Activated T-cell treated with anti-CD3 and anti-CD28 coated beads, Interleukin-2, amount 50 U/mL, for 24 hours (primary cell): ENCODE measurements at places on chromosomes 5 and 9.

GRCh38 chr5:112217843-112218579 is 201.1 kb downstream of the EPB41L4A start:
- DNase-seq, result no peak

DNA sequence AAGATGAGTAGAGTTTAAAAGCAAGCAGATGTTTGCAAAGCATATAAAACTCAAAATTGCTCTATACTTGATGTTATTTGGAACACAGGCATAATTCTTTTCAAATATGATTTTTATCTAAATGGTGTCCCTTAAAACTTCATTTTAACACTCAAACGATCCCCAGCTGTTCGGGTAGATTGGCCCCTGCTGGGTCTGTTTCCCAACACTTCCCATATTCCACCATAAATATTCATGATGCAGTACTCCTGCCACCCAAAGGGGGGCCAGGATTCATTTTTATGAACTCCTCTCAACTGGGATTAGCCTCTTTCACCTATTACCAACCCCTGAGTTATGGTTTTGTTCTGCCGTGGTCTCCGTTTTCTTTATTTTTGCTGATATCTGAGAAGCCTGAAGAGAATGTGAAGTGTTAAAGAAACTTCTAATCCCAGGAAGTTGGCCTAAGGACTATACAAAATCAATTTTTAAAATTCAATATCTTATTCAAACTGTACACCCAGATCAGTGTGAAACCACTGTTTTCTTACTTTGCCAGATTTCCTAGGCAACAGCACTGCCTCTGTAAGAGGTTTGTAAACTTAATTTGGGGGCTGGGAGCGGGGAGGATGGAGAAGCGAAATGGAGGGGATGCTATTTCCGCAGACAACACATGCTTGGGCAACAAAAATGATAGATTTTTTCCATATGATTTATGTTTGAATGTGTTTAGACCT is 384.1 kb downstream of the DMRT2 start:
- no peak for DNase-seq

- no peak for DNase-seq
Observed at GRCh38 chr5:122576256-122577016, 198.4 kb upstream of the SNX2 start.

DNA sequence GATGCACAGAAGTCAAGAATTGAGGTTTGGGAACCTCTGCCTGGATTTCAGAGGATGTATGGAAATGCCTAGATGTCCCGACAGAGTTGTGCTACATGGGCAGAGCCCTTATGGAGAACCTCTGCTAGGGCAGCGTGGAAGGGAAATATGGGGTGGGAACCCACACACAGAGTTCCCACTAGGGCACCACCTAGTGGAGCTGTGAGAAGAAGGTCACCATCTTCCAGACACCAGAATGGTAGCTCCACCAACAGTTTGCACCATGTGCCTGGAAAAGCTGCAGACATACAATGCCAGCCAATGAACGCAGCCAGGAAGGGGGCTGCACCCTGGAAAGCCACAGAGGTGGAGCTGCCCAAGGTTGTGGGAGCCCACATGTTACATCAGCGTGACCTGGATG is 104.5 kb downstream of the STK32A start:
- DNase-seq, result no peak

DNA sequence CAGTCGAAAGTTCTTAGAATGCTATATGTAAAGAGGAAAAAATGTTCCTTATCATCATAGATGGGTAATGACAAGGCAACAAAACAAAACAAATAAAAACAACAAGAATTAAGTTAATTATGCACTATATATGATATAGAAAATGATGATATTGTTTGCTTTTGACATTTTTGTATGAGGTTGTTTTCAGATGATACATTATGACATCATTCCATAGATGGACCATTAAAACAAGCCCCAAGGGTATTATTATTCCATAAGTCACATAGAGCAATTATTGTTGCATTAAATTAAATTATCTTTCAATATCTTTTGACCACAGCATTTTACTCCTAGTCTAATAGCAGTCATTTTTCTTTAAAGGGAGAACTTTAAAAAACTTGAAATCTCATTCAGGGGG is 56.5 kb upstream of the RICTOR start:
- no peak for DNase-seq

- no peak for DNase-seq
Observed at GRCh38 chr5:1516615-1517601, 6.9 kb downstream of the LPCAT1 start.

GRCh38 chr5:85663708-85664031 is 954.1 kb upstream of the COX7C start:
- DNase-seq, result no peak

DNA sequence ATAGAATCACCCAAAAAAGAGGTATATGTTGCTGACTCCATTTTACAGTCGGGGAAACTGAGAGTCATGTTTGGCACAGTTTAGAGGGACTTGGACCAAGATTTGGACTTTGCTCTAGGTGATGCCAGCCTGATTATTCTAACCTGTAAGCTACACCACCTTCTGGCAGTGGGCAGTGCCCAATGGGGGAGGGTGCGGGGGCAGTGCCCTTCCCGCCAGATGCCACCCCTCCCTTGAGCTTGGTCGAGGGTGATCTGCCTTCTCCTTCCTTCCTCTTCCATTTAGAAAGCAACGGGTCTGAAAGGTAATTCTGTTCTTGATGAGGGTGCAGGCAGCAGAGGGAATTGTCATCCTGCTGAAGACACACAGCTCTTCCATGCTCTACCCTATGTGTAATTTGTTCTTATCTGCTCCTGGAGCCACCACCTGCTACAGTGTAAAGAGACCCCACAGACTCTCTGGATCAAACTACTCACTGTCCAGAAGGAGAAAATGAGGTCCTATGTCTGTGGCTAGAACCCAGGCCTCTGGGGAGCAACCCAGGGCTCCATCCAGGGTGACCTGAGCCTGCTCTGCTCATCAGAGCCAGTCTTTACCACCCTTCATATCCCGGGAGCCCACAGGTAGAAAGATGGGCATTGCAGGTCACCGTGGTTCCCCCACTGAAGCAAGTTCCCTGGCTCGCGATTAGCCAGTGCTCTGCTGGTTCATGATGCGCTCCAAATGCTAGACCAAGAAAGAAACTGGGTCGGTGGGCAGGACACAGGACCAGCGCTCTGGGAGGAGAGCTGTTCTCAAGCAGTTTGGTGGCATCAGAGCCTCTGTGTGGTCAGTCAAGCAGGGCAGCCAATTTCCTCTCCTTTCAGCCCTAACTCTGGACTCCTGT is 156.2 kb downstream of the RGS3 start:
- peak; percentile 17 for DNase-seq

DNA sequence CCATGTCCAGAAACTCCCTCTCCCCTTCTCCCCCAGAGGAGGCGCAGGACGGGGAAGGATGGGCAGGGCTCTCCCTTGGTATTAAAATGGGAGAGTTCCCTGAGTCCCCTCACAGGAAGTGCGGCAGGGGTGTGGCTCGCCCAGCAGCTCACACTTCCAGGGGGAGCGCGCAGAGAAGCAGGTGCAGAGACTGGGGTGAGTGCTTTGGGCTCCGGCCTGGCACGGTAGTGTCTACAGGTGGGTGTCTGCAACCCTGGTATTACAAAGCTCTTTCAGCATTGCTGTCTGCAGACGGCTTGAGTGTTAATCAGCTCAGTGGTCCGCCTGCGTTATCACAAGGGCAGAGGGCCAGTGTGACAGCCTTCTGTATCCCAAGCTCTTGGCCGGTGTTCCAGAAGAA is 114.9 kb upstream of the FBXL7 start:
- DNase-seq, result no peak

- no peak for DNase-seq
Observed at GRCh38 chr5:88870285-88870684, 12.7 kb downstream of the MEF2C start.

- DNase-seq, result no peak
Observed at GRCh38 chr5:15834596-15835245, 334.7 kb downstream of the FBXL7 start.

DNA sequence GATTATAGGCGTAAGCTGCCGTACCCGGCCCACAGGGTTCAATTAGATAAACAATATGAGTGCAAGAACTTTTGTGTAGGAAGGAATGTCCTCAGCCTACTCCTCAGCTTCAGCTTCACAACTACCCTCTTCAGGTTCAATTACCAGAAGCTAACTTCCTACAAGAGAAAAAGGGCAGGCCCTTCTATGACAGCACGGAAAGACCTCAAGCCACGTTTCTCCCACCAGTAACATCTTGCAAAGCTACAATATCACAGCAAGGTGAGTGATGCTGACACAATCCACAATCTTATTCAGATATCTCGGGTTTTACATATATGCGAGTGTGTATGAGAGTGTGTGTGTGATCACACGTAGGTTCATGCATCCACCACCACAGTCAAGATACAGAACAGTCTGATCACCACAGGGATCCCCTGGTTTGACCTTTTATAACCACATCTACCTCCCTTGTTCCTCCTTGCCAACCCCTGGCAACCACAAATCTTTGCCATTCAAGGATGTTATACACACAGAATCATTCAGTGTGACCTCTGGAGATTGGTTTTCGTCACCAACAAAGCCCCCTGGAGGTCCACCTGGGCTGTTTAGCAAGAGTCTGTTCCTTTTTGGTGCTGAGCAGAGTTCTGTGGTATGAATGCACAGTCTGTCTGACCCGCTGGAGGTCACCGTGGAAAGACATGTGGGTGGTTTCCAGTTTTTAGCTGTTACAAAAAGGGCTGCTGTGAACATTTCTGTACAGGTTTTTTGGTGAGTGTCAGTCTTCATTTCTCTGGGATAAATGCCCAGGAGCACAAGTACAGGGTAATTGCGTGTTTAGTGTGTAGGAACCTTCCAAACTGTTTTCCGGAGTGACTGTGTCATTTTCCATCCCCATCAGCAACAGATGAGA is 38.2 kb downstream of the IPPK start:
- DNase-seq, result peak; percentile 21

DNA sequence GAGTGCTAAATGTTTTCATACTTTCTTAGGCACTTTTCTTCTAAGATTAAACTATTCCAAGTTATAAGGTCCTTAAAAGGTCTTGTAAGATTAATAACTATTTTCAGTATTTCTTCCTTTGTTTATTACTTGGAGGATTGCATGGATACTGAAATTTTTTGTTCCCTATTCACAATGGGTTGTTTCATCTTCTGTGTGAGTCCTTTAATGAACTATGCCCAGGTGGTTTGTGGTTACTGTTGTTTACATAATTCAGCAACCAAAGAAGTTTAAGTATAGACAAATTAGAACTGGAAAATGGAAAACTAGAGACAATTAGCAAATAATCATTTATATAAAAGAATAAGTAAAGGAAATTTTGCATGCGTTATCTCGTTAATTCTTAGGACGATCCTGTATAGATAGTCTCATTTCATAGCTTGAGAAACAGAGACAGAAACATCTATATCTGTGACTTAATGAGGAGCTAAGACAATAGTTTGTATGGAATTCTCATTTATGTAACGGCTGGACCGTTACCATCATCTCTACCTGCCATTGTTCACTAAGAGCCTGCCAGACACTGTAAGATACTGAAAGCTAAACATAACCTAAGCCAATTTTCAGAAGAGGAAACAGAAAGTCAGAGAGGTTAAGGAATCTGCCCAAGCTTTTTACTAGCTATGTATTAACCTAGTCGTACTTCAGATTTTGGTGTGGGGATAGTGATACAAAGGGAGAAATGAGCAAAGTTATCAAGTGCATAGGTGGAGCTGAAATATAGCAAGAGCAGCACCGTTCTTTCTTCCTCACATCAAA is 148.2 kb downstream of the PAM start:
- DNase-seq, result no peak

DNA sequence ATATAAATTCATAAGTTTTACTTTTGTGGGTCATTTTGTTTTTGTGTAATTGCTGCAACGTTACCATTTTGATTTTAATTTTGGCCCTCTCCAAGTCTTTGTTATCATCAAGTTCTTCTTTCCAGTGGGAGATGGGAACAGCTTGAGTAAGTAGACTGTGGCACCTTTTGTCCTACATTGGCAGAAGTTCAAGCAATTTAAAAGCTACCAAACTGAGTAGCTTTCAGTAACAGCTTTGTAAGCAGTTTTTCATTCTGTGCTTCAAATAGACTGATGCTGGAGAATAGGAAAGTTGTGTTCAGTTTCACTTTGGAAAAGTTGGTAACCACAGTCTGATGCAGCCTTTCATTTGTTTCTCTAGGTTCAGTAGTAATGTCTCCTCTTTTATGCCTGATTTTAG is 47.8 kb upstream of the TMED7 start:
- no peak for DNase-seq

- no peak for DNase-seq
Observed at GRCh38 chr9:86903734-86904085, 43.6 kb downstream of the GAS1 start.

DNA sequence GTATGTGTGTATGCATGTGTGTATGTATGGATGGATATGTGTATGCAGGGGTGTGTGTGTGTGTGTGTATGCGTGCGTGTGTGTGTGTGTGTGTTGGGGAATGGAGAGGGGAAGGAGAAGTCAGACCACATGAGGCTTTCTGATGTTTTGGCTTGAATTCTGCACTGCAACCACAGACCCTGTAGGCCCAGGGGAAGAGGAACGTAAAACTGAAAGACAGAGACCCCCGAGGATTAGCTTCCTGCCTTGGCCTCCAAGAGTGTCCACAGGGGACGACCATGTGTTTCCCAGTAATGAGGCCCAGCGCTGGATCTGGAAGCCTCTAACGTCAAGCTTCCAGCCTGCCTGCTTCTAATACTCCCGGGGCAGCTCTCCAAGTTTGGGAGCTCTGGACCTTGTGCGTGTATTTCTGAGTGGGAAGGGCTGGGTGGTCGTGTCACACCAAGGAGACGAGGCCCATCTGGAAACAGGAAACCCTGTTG is 5.8 kb downstream of the DCANP1 start:
- DNase-seq, result peak; percentile 18

GRCh38 chr5:179869101-179869500 is 10.5 kb upstream of the MRNIP start:
- no peak for DNase-seq

DNA sequence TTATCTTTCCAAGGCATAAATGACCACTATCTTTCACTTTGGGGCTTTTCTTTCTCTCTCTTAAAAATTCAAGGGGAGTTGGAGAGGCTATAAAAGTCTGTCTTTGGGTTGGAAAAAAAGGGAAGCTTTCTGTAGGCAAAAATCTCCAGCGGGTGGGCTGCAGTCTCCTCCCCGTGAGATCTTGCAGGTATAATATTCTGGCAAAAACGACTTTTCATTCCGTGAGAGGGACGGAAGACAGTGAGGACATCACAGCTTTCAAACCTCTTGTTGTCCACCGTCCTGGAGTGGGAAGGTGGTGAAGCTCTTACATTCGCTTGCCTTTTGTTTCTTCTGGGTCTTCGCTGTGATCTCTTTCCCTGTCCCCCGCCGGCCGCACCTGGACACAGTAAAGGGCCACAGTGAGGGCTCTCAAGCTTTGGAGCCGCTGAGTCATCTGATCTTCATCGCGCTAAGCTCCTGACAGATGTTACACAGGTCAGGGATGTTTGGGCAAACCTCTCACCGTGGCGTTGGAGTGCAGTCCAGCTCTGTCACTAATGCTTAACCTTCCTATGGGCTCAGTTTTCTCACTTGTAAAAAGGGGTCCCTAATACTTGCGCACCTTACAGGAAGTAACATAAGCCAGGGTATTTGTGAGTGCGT is 61.9 kb upstream of the MEGF10 start:
- DNase-seq, result no peak

DNA sequence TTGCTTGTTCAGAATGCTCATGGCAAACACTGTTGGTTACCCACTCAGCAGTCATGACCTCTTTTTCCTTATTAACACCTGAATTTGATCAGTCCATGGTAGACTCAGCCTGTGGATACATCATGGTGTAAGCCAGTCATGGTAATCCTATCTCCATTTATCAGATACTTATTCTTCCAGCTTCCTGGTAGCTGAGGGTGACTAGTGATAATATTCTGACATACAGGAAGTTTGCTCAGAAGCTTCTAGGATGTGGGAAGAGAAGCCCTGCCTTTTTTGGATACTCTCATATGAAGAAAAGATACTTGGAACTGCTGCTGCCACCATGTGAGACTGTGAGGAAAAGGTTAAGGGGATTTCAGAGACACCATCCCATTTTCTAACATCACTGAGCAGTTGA is 7.3 kb downstream of the GDA start:
- DNase-seq, result no peak
